Astrocyte of the spinal cord (primary cell): ENCODE measurements at places on chromosomes 2 and 18.
A peak's percentile ranks its signal among the peaks of the same experiment; 100 is the strongest.

- no peak for DNase-seq
These were observed 553.4 kb downstream of the TNS1 start for GRCh38 chr2:217449444-217449843.

GRCh38 chr18:39675906-39676305, 2110.3 kb upstream of the CELF4 start:
- DNase-seq: no peak

GRCh38 chr2:146079216-146079615, 1559.3 kb upstream of the ZEB2 start:
- DNase-seq: no peak

DNA sequence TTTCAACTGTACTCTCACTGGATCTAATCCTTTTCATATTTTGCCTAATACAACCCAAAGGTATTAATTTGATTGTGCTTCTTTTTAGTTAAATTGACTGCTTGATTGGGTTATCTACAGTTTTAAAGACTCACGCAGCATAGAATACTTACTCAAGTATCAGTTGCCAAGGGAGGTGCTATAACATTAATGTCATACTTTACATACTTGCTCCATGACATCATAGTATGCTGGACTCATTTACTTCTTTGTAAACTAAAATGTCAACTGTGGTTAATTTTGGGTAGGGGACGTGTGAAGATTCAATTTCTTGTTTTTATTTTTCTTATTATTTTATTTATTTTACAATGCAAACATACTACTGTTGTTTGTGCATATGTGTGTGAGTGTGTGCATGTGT, 716.2 kb upstream of the VRK2 start:
- DNase-seq: peak; percentile 5

DNA sequence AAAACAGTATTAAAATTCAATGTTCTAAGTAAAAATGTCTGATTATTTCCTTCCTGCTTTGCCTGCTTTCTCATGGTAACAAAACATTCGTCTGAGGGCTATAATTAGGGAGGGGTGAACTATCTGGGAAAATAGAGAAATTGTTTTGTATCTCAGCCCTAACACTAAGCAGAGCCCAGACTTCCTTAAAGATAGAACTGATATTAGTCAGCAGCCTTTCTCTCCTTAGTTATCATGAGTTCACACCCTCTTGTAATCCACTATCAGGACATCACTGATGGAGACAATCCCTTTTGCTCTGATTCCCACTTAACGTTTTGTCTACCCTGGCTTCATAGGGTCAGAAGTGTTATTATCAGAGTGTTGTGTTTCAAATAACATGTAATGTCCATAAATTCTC, 701.1 kb upstream of the ZEB2 start:
- DNase-seq: no peak

GRCh38 chr2:47346-47725, 1.0 kb upstream of the FAM110C start:
- no peak for DNase-seq

DNA sequence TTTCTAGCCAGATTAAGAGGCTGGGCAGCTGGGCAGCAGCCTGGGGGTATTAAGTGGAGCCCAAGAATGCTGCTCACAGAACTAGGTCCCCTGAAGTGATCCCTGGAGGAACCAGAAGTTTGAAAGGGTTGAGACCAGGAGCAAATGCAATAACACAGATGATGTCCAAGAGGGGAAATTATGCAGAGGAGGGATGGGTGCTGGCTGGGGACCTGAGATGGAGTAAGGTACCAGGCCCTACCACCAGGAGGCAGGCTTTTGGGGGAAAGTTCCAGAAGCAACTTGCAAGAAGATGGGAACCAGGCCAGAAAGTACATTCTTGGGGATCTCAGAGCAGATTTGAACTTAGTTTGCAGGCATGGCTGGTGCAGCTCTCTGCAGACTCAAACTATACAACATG, 175.1 kb downstream of the NCK2 start:
- DNase-seq: peak; percentile 12

GRCh38 chr2:101124643-101125366, 26.4 kb downstream of the TBC1D8 start:
- peak; percentile 66 for DNase-seq
